ENCODE measurements at places on chromosomes 16 and 17. TPM values are rescaled to one million over a fixed set of nuclear protein-coding genes. Genes with fewer than 3 reads are reported as not detected.

DNA sequence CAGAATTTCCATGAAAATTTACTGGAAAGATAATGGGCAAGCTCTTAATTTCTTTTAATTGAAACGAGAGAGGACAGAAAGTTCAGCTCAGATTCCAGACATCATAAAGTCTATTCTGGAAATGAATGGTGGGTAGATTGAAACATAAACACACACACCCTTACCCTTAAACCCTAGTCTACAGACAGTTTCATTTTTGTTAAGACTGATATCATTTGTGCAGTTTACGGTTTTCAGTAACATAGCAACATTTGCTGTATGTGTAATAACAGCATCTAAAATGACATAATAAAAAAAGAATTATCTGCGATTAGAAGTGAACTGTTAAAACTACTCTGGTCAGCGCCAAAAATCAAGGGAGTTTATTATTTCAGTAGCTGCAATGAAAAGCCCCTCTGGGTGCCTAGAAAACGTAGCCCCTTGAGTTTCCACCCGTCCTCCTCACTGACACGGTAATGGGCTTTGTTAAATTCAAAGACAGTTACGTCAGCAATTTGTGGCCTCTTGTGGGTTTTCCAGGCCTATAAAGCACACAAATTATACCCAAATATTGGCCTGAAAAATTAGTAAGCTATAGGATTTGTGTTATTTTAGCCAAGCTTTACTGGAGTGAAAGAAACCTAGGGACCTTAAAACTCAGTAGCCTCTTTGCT, 520.6 kb upstream of the SOX9 start:
- no peak for DNase-seq

Gene C17orf113
- 3.4 TPM for polyA plus RNA-seq

Gene ATP1B2
- 21.0 TPM for polyA plus RNA-seq

Gene LAT
- 6.7 TPM for polyA plus RNA-seq

DNA sequence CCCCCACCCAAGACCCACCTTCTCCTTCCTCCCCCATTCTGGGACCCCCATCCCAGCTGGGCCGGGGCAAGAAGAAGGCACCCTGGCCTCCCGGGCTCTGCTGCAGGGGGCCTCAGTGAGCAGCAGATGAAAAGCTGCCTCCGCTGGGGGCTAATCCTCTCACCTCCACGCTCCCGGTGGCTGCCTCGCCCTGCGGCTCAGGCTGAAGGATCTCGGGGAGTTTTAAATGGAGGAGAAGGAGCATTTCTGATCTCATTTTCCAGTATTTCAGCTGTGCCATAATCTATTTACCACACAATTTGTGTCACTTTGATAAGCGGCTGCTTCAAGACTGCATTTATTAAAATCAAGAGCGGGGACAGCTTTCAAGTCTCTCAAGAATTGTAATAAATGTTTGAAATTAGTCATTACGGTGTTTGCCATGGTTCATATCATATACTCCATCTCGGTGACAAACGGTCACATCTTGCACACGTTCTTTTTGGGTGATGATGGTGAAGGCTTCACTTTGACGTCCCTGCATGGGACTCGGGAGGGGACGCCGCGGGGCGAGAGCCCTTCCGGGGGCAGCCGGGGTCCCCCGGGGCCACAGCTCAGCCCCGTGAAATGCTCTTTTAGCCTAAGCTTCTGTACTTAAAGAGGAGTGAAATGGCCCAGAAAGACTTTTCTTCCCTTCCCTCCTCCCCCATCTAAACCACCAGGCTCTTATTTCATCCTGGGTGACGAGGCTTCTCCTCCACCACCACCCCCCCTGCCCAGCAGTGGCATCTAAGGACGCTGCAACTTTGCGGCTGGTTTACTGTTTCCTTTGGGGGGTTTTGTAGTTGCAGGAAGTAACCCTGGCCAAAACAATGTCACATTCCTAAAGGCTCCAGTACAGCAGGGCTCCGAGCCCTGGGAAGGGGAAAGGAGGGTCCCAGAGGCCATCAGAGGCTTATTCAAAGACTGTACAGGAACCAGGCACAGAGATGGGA, 313.1 kb upstream of the TNRC6C start:
- DNase-seq = peak; percentile 59

- DNase-seq = no peak
Measured at GRCh38 chr17:82876149-82876548, 36.3 kb upstream of the ZNF750 start.

- DNase-seq = no peak
Measured at GRCh38 chr17:75245011-75245410, 16.4 kb downstream of the GGA3 start.

Gene CNGB1
- polyA plus RNA-seq = 0.11 TPM

- peak; percentile 43 for DNase-seq
Measured at GRCh38 chr17:29140631-29141513, 39.3 kb downstream of the MYO18A start.

DNA sequence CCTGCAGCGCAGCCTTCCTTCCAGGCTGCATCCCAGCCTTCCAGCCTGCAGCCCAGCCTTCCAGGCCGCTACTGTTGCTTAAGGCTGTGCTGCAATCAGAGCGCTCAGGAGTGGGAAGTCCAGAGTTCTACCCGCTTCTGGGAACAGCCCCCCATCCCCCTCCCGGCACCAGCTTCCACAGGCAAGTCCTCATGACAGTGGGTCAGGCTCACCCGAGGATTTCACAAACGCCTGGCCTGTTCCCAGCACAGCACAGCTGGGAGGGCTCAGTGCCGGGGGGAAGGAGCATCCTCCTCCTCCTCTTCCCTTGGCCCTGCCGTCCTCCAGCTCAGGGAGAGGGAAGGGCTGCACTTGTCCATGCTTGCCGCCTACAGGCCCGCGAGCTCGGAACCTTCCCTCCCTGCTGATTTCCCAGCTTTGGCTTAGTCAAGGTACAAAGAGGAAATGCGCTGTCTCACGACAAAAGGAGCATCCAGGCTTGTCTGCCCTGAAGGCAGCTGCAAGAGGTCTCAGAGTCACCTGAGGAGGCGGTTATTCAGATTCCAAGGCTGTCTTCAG, 8.3 kb downstream of the SOCS3 start:
- no peak for DNase-seq

Gene RNF157
- 27.2 TPM for polyA plus RNA-seq

Gene SCPEP1
- 73.2 TPM for polyA plus RNA-seq

DNA sequence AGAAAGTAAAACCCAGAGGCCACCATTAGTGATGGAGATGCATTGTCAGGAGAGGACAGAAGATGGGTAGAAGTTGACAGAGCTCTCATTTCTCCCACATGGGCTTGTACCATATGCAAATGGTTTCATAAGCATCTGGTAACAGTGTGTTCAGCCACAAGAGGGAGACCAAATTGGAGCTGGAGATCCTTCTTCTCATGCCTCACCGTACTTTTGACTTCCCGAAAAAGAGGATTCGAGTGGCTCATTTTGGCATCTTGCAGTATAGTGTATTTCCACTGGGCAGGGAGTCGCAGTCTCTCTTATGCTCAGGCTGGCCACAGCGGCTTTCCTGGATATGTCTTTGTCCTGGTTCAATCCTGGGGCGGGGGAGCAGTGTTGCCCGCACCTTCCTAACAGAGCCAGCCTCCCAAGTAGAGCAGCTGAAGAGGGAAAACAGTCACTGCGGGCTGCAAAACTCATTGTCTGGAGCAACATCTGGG, 23.8 kb downstream of the TBC1D3B start:
- DNase-seq = no peak

- no peak for DNase-seq
Measured at GRCh38 chr16:56998352-56998751, 9.0 kb downstream of the NLRC5 start.

- no peak for DNase-seq
Measured at GRCh38 chr17:2551928-2552327, 40.2 kb upstream of the METTL16 start.

Gene TGFB1I1
- 42.1 TPM for polyA plus RNA-seq

DNA sequence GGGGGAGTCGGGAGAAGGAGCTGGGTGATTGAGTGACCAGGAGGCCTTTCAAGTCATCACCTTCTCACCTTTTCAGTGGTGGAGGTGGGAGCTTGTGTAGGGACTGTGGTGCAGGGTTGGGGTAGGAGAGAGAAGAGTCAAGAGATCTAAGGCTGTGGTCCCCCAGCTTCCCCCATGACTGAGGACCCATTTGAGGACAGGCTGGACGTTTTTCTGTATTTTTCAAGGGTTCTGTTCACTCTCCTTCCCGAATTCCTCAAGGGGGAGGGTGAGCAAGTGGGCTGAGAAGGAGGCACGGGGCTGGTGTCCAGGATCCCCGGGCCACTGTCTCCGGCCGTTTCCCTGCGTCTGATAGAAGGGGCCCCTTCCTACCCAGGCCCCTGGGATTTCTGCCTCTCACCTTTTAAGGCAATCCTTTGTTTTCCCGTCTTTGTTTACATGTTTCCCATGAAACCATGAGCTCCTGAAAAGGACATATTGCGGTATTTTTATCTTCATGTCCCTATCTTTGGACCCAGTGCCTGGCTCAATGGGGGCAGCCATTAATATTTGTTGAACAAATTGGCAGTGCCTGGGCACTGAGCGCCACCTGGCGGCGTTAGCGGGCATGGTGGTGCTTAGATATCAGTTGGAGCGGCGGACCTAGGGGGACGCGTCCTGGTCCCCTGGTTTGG, 9.2 kb upstream of the CD300A start:
- DNase-seq = peak; percentile 70

Gene GUCY2D
- polyA plus RNA-seq = 0.47 TPM

DNA sequence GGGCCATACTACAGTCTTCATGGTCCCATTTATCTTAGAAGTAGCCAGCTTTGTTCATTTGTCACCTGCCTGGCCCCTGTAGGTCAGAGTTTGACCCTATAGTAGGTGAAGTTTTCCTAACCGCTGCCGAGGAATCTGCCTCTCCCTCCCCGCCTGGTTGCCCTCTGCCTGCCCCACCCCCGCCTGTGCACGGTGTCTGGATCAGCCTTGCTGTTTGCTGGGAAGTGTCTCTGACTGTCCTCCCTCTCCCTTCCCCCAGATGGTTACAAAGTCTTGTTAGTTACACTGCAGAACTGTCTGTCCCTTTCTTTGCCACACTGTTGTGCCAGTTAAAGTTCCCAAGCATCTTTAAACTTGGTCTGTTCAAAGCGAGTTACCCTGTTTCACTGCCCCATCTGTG, 5.7 kb downstream of the UBFD1 start:
- no peak for DNase-seq

- DNase-seq = no peak
Measured at GRCh38 chr16:86824751-86825296, 246.5 kb downstream of the FOXL1 start.

- no peak for DNase-seq
Measured at GRCh38 chr16:5026664-5027063, 7.1 kb downstream of the NAGPA start.

Gene DNAH17
- 1.9 TPM for polyA plus RNA-seq

Gene VPS35L
- polyA plus RNA-seq = 60.6 TPM

DNA sequence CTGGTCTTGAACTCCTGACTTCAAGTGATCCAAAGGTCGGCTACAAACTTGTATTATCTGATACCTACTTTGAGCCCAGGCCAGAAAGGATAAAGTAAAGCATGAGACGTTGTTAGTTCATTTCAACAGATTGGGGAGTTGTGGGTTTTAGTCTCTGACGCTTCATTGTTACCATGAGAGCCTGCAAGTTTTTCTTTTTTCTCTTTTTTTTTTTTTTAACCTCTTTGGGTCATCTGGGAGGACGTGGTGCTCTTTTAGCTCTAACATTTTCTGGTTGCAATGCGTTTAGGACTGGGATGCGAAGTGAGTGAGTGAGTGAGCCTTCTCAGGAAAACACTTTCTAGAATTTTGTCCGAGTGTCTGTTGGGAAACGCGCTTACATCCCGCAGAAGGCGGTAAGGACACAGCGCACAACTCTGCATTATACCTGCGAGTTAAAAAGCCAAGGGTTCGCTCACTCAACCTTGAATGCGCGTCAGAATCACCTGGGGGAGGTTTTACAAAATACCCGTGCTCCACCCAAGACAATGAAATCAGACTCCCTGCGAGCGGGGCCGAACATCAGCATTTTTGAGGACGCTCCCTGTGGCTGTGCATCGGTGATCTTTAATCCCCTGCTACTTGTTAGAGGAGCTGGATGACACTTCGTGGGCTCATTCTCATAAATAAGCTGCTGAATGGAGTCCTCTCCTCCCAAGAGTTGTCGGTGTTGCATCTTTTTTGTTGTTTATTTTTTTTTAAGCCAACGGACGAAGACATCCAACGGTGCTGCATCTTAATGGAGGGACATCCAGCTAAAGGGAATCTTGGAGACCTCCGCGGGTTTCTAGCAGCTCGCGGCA, 629 bp upstream of the RNF135 start:
- peak; percentile 33 for DNase-seq

Gene CRHR1
- polyA plus RNA-seq = not detected

DNA sequence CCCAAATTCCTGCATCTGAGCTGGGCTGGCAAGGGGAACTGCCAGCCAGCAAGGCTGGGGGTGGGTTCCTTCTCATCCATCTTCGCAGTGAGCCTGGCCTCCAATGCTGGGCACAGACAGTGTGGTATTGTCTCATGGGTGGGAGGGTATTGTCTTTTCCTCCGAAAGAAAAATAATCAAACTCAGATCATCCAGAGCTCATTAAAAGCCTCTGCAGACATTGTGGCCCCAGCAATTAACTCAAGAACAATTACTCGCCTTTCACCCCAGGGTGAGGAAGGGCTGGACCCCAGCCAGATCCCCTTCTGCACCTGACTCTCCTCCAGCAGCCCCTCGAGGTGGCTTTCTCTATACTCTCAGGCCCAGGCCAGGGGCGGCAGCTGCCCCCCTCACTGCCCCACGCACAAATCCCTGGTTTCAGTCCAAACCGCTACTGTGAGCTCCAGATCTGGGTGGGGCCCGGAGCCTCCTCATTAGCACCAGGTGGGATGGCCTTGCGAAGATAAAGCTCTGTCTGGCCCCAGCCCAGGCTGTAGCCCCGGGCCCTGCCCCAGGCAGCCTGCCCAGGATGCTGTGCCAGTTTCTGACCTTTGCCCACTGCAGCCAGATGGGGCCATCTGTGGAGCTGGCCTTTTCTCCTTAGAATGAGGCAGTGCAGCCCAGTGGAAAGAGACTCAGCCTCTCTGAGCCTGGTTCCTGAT, 2.3 kb upstream of the KRT15 start:
- DNase-seq = no peak

Gene WSCD1
- 11.9 TPM for polyA plus RNA-seq

Gene TAOK2
- 54.0 TPM for polyA plus RNA-seq

- DNase-seq = no peak
Measured at GRCh38 chr17:43547659-43548256, 1.6 kb upstream of the ETV4 start.

GRCh38 chr17:42247734-42248133, 28.5 kb downstream of the STAT5B start:
- no peak for DNase-seq

DNA sequence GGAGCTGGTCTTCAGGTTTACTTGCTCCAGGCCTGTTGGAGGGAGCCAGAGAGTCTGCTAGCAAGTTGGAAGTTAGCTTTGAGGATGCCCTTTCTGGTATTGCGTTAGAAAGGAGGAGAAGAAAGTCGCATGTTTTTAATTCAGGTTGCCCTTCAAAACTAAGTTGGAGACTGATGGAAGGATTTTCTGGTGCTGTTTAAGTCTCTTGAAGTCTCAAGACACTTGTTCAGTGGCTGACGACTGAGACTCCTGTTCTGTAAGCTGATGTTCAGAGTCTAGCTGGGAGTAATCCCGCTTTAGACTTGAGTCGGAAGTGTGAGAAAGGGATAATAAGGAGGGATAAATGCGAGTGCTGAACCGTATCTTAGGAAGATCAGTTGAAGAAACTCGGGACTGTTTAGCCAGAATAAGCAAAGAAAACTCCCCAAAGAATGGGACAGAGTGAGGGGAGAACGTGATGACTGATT, 740 bp downstream of the AATF start:
- no peak for DNase-seq

Data from renal cortex interstitium (tissue), 15 donors.